Osteocyte (in vitro differentiated cells): ENCODE measurements at places on chromosomes 5 and 9. TPM values are rescaled to one million over a fixed set of nuclear protein-coding genes. Genes with fewer than 3 reads are reported as not detected.

Gene PCDHGA5
- total RNA-seq = 0.13 and 0.16 TPM in 2 replicates

Gene MSMP
- total RNA-seq = 0.56 TPM in 1 of 2 replicates, not detected in the other

Gene PMPCA
- total RNA-seq = 51.9 and 52.8 TPM in 2 replicates

Gene FOXD4L5
- 0.16 and 0.35 TPM in 2 replicates for total RNA-seq

Gene UBE2D2
- total RNA-seq = 114 and 127 TPM in 2 replicates

Gene LECT2
- not detected in 2 replicates for total RNA-seq

Gene GADD45G
- total RNA-seq = 0.71 and 1.0 TPM in 2 replicates

Gene CCDC171
- 4.5 and 5.4 TPM in 2 replicates for total RNA-seq

Gene FST
- 10.5 and 14.1 TPM in 2 replicates for total RNA-seq

Gene BARHL1
- total RNA-seq = not detected in 2 replicates
